Left renal pelvis (tissue), 4 donors: ENCODE measurements at places on chromosomes 13 and 19. TPM values are rescaled to one million over a fixed set of nuclear protein-coding genes. Genes with fewer than 3 reads are reported as not detected.

MAU2 gene
- polyA plus RNA-seq = 37.2 TPM

OR7D4 gene
- polyA plus RNA-seq = 0.04 TPM

RAP2A gene
- polyA plus RNA-seq = 38.5 TPM

BABAM1 gene
- polyA plus RNA-seq = 109 TPM

CEACAM1 gene
- 9.9 TPM for polyA plus RNA-seq
